Daoy (cell line): ENCODE measurements at places on chromosomes 3 and 15. TPM values are rescaled to one million over a fixed set of nuclear protein-coding genes. Genes with fewer than 3 reads are reported as not detected.

Gene NTRK3
- total RNA-seq = 0.39 and 0.80 TPM in 2 replicates

Gene TGM4
- 0.17 and 0.51 TPM in 2 replicates for total RNA-seq

Gene SCAPER
- 5.7 and 8.8 TPM in 2 replicates for total RNA-seq

Gene CCR8
- not detected in 2 replicates for total RNA-seq

Gene PLCH1
- total RNA-seq = 1.5 and 2.0 TPM in 2 replicates

Gene IL20RB
- total RNA-seq = 1.3 and 1.5 TPM in 2 replicates

Gene SLC22A14
- 0.39 TPM in 1 of 2 replicates, not detected in the other for total RNA-seq

Gene SLC30A4
- total RNA-seq = 1.8 and 2.1 TPM in 2 replicates

Gene AHSG
- total RNA-seq = not detected in 2 replicates

Gene DNAH12
- 0.06 TPM in 1 of 2 replicates, not detected in the other for total RNA-seq

Gene MAGEF1
- total RNA-seq = 60.1 and 75.9 TPM in 2 replicates
